ENCODE measurements at places on chromosomes 6 and 20. TPM values are rescaled to one million over a fixed set of nuclear protein-coding genes. Genes with fewer than 3 reads are reported as not detected.

GRCh38 chr6:26328265-26328844, 36.6 kb upstream of the BTN3A2 start:
- no peak for DNase-seq

DNA sequence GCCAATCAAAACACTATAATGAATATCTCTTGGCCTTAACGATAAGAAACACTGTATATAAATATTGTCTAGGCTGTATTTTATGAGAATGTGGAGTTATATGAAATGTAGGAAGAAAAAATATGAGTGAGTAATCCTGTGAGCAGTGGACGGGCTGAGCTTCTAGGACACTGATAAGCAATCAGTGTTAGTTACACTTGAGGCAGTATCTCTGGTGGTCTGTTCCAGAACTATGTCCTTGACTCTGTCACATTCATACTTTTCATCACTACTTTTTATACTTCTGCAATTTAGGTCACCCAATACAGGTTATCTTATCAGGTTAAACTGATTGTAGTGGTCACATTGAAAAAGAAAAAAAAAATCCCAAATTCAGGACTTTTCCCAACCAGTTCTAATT, 360.4 kb downstream of the LAMA2 start:
- no peak for DNase-seq

DNA sequence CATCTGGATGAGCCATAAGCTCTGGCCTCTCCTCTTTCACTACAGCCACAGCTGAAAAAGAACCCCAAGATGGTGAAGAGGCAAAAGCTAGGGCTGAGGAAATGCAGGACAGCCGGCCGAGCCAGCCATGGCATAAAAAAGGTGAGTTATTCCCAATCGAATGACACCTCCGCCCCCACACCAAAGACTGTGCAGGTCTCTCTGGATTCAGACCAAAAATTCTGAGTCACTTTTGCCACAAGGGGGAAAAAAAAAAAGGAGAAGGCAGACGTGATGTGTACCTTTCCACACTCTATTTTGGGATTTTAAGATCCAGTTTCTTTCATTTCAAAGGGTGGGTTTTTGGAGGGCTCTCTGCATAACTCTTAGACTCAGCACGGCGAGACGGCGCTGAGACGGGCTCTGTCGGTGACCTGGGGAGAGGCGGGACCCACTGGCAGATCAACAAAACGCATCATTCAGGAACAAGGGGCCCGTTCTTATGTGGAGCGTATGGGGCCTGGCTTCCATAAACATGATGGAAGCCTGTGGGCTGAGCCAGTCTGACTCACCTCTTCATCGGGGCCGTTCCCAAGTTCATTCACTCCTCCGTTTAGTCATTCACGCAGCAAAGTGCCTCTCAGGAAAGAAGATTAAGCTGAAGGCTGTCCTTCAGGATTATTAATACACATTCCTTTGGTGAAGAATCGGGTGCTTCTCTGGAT, 54.8 kb downstream of the NFATC2 start:
- peak; percentile 89 for DNase-seq

DNA sequence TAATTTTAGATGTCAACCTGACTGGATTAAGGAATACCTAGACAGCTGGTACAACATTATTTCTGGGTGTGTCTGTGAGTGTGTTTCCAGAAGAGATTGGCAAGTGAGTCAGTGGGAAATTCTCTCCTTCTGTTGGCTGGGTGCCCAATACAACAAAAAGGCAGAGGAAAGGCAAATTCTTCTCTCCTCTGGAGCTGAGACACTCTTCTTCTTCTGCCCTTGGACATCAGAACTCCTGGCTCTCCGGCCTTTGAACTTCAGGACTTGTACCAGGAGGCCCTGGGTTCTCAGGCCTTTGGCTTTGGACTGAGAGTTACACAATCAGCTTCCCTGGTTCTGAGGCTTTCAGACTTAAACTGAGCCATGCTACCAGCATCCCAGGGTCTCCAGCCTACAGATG, 7.8 kb upstream of the BTN3A1 start:
- peak; percentile 46 for DNase-seq

The SLC17A9 gene
- 37.6 TPM for total RNA-seq

GRCh38 chr6:110387986-110388385, 27.4 kb downstream of the DDO start:
- no peak for DNase-seq

GRCh38 chr20:58613061-58613854, 37.8 kb upstream of the STX16 start:
- DNase-seq, result no peak

The TCP1 gene
- total RNA-seq, result 447 TPM

- no peak for DNase-seq
Observed at GRCh38 chr6:137880746-137881521, 13.9 kb downstream of the TNFAIP3 start.

The PHACTR1 gene
- 0.17 TPM for total RNA-seq

GRCh38 chr6:144480473-144480872, 195.3 kb downstream of the UTRN start:
- DNase-seq, result no peak

- DNase-seq, result no peak
Observed at GRCh38 chr6:108820006-108820405, 28.2 kb upstream of the ARMC2 start.

The RTN4IP1 gene
- 9.1 TPM for total RNA-seq

The CST5 gene
- total RNA-seq, result not detected

DNA sequence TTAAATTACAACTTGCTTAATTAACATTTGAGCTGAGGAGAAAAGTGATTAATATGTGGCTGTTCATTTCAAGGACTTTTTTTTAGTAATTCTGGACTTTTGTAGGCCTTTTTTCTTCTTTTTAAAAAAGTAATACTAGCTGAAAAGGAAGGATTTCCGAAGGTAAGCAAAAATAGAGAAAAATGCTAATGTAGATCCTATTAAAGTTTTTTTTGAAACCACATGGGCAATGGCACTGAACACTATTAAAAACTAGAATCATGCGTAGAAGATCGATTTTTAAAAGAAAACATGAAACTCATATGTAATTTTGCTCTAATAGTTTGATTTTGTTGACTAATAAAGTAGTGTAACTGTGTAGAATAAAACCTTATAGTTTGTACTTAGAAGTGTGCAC, 2.4 kb downstream of the BAG2 start:
- DNase-seq, result no peak

GRCh38 chr6:52020945-52021570, 66.4 kb downstream of the PKHD1 start:
- peak; percentile 3 for DNase-seq

- no peak for DNase-seq
Observed at GRCh38 chr6:129114636-129115391, 231.9 kb downstream of the LAMA2 start.

GRCh38 chr20:14710951-14711350, 373.5 kb upstream of the FLRT3 start:
- DNase-seq, result no peak

The LGSN gene
- total RNA-seq, result 0.30 TPM

The SSTR4 gene
- total RNA-seq, result not detected

- DNase-seq, result no peak
Observed at GRCh38 chr6:118288355-118289124, 259.6 kb upstream of the PLN start.

- no peak for DNase-seq
Observed at GRCh38 chr6:157944983-157945931, 36.4 kb upstream of the SYNJ2 start.

GRCh38 chr6:46437671-46438221, 53.5 kb downstream of the RCAN2 start:
- DNase-seq, result no peak

- no peak for DNase-seq
Observed at GRCh38 chr20:35122756-35123405, 24.3 kb downstream of the EDEM2 start.

- no peak for DNase-seq
Observed at GRCh38 chr20:15986690-15987089, 586.6 kb downstream of the KIF16B start.

DNA sequence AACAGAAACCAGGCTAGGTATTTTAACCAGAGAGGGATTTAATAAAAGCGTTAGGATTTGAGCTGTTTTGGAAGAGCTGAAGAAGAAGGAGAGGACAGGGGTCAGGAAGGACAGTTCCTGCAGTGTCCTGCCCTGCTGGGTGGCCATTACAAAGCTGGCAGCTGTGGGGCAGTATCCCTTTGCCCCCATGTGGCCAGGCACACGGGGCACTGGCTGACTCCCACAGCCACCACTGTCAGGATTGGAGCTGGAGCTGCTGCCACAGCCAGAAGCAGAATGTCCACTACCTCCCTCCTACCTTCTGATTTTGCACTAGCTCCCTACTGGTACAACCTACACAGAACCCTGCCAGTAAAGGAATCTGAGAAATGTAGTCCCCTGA, 46.5 kb downstream of the SLC22A3 start:
- no peak for DNase-seq

DNA sequence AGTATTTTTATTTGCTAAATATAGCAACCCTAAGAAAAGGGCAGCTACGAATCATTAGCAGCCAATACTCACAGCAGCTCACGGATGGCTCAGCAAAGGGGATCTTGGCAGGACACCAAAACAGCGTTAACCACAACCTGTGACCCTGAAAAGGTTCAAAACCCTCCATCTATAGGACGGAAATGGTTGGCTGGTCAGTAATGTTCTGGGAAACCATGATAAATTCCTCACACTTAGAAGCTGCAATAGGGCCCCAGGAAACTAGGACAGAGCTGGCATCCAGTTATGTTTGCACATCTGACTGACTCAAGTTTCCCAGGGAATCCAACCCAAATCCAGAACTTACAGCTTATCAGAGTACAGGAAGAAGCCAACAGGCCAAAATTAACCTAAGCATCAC, 30.9 kb upstream of the PTPRT start:
- DNase-seq, result no peak

- no peak for DNase-seq
Observed at GRCh38 chr6:1787894-1788293, 178.2 kb downstream of the FOXC1 start.

DNA sequence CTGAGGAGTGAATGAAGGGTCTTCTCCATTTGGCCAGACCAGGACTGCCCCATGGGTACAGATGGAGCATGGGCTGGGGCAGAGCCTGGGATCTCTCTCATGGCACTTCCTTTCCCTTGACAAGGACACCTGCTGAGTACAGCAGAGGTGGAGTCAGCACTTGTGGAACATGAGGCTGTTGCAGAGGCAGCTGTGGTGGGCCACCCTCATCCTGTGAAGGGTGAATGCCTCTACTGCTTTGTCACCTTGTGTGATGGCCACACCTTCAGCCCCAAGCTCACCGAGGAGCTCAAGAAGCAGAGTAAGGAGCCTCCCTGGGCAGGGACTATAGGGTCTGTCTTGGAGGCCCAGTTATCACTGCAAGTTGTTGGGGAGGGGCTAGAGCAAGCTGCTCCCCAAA, 29.6 kb downstream of the GSS start:
- no peak for DNase-seq

- DNase-seq, result no peak
Observed at GRCh38 chr6:7979831-7980230, 69.2 kb upstream of the TXNDC5 start.

DNA sequence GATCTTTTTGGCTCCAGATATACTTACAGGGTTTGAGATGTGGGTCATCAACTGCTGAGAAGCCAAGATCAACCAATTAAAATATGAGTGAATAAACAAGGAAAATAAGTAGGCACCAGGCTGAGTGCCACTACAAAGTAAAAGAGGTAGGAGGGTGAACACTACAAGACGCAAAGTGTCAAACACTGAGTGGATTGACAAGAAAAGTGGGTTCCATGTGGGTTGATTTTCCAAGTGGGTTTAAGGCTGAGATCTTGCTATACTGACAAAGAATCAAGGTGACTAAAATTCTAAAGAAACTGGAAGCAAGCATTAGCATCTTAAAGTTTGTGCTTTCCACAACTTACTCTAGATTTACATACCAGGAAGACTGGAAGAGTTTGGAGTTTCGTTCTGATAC, 160.4 kb upstream of the SPACA1 start:
- DNase-seq, result no peak

GRCh38 chr6:84753173-84753572, 11.2 kb downstream of the TBX18 start:
- no peak for DNase-seq

The SCGN gene
- total RNA-seq, result not detected

- DNase-seq, result no peak
Observed at GRCh38 chr6:47924001-47924400, 142.2 kb downstream of the OPN5 start.

The BEND6 gene
- 4.0 TPM for total RNA-seq

DNA sequence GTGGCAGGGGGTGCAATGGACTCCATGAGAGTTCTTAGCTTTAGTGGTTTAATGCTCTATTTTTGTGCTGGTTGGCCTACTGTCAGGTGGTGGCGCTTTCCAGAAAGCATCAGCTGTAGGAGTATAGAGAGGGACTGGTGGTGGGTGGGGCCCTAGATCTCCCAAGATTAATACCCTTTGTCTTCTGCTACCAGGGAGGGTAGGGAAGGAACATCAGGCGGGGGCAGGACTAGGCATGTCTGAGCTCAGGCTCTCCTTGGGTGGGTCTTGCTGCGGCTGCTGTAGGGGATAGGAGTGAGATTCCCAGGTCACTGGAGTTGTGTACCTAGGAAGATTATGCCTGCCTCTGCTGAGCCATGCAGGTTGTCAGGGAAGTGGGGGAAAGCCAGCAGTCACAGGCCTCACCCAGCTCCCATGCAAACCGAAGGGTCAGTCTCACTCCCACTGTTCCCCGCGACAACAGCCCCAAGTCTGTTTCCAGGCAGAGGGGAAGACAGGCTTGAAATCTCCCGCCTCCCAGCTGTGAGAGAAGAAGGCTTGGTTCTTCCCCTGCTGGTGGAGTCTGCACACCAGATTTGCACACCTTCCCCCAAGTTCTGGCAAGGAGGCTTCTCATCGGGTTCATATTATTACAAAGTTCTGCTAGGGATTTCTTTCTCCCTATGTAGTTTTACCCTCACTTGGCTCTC, 46.7 kb upstream of the PKIB start:
- no peak for DNase-seq

The MEP1A gene
- not detected for total RNA-seq

DNA sequence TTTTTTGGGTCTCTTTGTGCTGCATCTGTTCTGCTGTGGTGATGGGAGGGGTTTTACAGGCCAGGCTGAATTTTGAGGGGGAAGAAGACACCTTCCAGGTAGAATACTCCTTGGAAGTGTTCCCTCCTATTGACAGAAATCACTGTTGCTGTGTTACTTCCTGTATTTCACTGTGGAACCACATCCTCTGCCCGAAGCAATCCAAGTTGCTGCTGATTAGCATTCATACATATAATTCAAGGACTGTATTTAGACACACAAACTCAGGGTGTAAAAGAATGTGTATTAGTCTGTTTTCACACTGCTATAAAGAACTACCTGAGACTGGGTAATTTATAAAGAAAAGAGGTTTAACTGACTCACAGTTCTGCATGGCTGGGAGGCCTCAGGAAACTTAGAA, 50.6 kb upstream of the TMEM244 start:
- DNase-seq, result no peak

DNA sequence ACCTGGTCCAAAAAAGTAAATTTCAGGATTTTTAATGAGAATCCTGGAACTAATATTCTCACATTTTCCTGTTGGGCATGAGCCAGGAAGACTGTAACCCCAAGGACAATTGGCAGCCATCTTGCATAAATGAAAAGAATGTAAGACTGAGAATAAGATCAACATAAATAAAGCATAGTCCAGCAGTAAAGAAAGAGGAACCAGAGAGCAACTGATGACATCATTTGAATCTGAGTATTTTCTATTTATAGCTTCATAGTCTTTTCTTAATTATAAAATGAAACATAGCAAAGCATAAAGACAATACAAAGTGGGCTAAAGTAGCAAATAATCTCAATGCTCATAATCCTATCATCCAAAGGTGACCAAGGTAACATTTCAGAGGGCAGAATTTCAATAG, 26.6 kb upstream of the FBXL4 start:
- DNase-seq, result no peak

The WFDC2 gene
- total RNA-seq, result 1.1 TPM

Measured in HCT116 (cell line).